NCI-H1417 treated with DMSO at 0.1 percent for 48 hours (cell line): ENCODE measurements at places on chromosomes 13 and 19.

- DNase-seq: no peak
Observed at GRCh38 chr13:60175571-60175970, 11.8 kb upstream of the DIAPH3 start.

GRCh38 chr19:39729594-39729993 is 8.2 kb downstream of the CLC start:
- DNase-seq: no peak

DNA sequence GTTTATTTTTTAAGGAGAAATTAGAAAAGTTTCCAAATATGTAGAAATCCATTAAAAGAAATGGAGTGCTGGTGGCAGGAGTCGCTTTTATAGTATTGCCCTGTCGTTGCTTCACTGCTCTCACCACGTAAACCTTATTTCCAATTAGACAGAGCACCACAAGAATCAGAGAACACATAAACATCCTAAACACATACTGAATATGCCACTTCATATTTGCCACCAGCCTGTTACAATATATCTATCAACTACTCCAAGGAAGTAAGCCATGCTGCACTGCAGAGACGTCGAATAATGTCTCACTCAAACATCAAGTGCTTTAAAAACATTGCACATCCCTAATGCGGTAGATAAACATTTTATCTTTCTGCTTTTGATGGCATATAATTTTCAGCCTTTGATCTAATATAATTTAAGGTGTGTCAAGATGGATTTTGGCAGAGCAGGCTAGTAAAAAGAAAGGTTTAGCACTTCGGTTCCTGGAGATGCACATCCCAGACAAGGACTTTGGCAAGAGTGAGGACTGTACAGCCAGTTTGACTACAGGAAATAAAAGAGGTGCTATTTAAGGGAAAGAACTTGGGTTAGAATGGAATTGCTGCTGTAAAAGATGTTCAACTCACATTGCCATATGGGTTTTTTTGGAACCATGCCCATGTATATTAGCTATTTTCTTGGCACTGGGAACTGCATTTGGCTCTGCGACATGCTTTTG is 932.3 kb downstream of the EFNB2 start:
- no peak for DNase-seq

- no peak for DNase-seq
Observed at GRCh38 chr19:38221919-38222830, 1.8 kb downstream of the DPF1 start.

DNA sequence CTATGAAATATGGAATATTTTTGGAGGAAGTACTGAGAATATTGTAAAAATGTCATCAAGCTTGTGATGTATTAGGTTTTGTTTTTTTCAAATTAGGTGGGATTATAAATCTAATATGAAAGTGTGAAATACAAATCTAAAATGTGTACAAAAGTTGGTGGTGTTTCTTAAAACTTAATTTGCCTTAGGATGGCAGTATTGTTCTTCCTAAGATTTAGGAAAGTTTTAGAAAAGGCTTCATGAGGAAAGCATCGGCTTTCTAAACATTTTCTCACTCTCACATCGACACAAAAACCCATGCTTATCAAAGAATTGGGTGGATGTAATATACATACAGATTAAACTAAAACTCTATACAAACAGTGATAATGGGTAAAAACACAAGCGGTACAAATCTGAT is 972.0 kb upstream of the PCDH20 start:
- no peak for DNase-seq

- DNase-seq: no peak
Observed at GRCh38 chr13:45704854-45705695, 3.0 kb downstream of the CBY2 start.

- DNase-seq: no peak
Observed at GRCh38 chr13:72638059-72638815, 89.2 kb downstream of the MZT1 start.

GRCh38 chr13:112683581-112683980 is 6.3 kb upstream of the ATP11A start:
- DNase-seq: no peak

DNA sequence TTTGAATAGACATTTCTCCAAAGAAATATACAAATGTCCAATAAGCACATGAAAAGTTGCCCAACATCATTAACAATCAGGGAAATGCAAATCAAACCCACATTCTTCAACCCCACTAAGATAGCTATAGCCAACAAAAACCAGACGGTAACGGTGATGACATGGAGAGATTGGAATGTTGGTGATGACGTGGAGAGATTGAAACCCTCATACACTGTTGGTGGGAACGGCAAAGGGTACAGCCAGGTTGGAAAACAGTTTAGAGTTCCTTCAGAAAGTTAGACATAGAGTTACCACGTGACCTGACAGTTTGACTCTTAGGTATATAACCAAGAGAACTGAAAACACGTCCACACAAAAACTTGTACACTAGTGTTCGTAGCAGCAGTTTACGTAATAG is 48.1 kb downstream of the TNFRSF19 start:
- no peak for DNase-seq

DNA sequence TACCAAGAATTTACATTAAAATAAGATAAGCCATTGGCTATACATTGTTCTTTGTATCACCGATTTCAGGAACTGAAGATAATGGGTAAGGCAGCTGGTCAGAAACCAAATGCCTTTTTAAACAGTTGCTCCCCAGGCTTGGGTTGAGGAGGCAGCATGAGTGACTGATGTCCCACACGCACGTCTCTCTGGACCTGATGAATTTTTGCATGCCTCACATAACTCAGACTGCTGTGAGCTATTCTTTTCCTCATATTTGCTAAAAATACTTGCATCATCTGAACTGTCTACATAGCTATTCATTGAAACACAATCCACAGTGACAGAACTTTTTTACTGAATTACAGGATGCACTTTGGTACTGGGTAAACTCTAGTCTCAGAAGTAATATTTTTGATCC is 123.6 kb upstream of the MAB21L1 start:
- DNase-seq: no peak

DNA sequence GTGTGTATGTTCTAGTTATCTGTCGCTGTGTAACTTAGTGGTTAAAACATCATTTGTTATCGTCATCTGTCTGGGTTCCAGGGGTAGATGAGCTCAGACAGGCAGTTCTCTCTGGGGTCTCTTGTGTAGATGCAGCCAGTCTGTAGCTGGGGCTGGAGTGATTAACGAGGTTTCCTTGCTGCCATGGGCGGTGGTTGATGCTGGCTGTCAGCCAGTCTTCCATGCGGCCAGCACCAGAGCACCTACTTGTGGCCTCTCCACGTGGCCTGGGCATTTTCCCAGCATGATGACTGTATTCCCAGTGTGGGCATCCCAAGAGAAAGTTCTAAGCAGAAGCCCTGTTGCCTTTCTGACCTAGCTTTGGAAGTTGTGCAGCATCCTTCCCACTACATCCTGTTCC is 10.7 kb downstream of the ERCC5 start:
- no peak for DNase-seq

- DNase-seq: no peak
Observed at GRCh38 chr19:29610213-29610573, 4.1 kb downstream of the POP4 start.

- DNase-seq: peak; percentile 25
Observed at GRCh38 chr13:50577806-50578205, 265.7 kb downstream of the DLEU7 start.

DNA sequence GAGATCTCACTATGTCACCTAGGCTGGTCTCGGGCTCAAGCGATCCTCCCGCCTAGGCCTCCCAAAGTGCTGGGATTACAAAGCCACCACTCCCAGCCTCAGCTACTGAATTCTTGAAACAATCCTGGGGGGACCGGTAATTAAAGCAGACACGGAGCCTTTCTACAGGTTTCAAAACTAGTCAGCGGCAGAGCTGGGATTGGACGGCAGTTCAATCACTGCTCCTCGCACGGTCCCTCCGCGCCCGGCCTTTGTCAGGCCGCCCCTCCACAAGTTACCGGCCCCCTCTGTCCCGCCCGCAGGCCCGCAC is 229 bp downstream of the BORCS8 start:
- no peak for DNase-seq

DNA sequence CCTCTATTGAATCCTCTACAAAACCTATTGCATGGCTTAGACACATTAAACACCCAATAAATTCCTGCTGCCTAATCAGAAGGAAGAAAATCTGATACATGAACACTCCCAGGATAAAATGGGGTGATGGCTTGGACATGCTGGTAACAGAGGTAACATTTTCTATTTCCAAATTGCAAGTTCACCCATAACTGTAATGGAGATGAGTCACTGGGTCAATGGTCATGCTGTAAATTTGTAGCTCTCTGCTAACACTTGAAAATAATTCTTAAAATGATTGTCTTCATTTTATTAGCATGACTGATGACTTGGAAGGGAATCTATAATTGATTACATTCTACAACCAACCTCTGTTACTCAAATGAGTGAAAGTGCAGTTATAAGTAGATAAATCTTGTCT is 434.1 kb downstream of the FGF14 start:
- no peak for DNase-seq

DNA sequence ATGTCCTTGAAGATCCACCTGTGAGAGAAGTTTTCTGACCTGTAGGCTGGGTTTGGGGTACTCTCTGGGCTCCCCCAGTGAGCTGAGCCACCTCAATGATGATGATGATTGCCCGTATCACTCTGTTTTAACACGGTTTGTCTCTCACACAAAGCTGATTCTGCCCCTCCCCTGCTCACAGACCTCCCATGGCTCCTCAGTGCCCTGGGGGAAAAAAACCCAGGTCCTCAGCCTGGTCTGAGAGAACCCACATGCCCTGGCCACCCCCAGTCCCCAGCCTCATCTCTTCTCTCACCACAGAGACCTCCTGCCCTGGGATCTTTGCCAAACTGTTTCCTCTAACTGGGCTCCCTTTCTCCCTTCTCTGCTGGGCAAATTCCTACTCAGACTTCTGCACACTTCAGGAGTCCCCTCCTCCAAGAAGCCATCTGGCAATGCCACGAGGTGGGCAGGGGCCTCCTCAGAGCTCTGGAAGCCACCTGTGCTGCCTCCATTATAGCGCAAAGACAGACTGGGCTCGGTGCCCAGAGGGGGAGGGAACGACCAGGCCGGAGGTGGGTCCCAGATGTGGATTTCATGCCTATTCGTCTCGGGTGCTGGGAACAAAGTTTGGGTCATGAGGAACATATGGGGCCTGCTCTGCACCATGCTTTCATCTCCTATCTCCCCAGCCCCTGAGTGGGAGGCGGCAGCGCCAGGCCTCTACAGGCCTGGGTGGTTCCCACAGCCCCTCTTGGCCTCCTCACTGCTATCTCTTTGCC is 8.5 kb upstream of the CA11 start:
- DNase-seq: no peak

DNA sequence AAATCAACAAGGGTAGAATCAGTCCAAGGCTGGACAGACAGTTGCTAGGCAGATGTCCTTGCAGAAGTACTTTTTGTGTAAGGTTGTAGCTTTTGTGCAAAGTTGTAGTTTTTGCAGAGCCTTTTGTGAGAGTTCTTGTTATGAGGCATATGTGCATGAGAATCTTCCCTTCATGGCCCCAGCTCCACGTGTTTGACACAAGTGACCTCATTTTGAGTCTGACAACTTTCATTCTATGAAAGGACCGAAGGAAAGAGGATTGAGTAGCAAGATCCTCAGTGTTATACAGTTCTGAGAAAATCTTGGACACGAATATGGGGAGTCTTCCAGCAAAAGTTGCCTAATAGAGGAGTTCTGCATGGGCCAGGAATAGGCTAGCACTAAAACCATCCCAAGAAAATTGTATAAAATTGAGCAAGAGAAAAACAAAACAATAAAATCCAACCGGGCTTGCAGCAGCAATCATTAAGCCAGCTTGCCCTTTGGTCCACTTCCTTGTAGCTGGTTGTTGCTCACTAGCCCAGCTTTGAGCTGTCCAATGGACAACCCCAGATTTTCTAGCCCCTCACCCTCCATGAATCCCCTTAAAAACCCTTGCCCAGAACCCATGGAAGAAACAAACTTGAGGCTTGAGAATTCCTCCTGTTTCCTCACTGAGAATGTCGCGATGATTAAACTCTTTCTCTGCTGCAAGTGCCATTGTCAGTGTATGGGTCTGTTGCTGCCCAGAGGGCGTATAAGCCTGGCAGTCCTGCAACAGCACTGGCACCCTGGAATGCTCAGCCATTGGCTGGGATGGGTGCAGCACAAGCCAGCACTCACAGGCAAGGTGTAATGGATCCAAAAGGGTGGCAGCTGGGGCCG is 6.5 kb downstream of the EPSTI1 start:
- no peak for DNase-seq

DNA sequence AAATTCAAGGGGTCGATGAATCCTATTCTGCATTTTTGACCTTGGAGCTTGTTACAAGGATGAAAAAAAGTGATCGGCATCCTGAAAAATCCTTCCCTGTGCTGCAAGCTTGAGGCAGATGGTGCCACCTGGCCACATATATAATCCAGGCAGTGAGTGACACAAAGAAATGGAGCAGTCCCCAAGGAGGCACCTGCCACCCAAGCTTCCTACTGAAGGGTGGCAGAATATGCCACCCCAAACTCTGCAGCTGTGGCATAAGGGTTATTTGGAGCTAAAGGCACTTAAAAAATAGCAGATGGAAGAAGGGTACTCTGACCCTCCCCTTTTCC is 15.4 kb downstream of the TMEM272 start:
- no peak for DNase-seq

DNA sequence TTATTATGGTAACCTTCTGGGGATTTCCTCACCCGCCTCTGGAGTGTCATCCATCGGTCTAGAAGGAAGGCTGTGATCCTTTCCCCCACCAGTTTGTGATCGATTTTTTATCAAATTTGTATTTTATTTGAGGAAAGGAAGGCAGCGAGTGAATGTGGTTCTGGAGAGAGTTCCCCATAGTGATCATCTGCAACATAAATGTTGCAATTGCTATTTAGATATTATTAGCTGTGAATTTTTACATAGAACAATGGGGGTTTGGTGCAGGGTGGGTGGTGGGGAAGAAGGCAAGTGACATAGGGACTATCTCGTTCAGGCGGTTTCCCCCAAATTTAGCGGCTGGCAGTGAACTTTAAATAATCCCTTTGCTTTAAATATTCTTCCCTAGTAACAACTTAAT is 1.2 kb downstream of the CDK8 start:
- no peak for DNase-seq

DNA sequence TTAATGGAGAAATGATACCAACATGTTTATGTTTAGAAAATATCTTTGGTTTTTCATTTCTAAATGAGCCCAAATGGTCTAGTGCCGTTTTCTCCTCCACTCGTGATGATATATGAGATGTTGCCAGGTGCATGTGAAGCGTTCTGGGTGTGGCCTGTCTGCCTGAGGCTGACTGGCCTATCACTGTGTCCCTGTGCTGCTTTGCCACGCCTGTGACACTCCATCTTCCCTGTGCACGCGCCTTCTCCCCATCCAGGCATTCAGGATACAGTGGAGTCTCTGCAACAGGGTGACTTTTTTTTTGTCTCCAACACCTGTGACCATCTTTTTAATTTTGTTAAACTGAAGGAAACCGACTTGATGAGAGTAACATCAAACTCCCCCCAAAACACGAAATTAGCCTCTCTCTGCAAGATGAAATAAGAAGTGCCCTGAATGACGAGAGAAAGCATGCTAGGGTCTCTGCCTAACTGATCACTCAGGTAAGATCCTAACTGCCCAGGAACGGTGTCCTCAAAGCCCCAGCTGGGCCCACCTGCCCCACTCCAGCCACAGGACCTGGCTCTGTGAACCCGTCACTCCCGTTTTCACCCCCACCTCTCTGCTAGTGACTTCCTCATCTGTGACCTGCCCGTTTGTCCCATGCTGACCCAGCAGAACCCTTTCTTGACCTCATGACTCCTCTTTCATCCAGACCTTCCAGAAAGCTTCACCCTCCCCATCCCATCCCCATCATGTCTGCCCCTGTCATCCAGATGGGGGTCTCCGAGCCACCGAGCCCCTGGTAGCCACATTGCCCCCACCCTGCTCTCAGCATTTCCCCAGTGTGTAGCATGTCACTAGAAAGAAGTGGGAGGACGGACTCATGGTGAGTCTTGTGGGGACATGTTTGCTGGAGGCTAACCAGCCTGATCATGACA is 33.2 kb upstream of the TFDP1 start:
- peak; percentile 60 for DNase-seq
